ENCODE measurements at places on chromosomes 6 and 20.

DNA sequence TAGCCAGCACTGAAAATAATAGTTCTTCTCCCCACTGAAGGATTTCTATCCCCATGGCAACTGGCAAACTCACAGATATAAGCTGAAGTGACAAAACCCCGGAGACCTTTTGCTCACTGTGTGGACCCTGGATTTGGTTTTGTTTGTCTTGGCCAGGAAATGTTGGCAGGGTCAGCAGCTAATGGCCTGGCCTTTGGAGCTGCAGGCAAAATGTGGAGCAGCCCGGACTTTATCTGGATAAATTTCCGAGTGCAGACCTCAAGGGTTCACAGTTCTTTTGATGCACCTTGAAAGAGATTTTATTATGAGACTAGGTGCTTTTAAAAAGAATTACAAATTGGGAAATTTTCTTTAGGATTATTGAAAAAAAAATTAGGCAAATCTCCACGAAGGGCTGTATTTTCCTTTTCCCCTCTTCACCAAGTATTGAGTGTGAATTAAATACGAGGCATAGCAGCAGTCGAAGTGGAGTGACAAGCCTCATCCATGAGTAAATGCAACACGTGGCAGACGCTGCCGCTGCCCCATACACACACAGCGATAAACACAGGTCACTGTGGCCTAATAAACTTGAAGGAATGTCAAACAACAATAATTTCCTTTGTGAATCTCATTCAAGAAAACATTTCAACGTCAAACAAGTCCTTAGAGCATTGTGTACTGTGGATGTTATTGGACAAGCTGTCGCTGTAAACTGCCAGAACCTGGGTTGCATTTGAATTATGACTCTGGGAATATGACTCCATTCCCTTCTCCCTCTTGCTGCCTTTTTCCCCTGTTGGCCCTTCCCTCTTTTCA, 35.1 kb upstream of the CCN6 start:
- no peak for DNase-seq

DNA sequence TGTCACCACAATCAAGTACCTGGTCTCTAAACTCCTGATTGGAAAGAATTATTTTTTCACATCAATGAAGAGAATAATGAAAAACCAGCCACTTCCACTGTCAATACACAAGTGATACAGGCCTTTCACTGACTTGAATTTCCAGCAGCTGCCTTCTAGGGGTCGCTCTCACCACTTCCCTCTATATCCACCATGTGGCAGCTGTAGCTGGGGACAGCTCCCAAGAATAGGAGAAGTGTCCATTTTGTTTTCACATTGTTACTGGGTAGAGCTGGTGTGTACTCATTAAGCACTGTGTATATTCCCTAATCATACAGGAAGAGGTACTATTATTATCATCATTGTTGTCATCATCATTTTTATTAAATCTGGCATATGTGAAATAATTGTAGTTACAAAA, 438.4 kb upstream of the SPTLC3 start:
- no peak for DNase-seq

GRCh38 chr6:158991017-158991723, 8.8 kb downstream of the RSPH3 start:
- DNase-seq = no peak

GRCh38 chr20:40233406-40233805, 455.6 kb downstream of the MAFB start:
- DNase-seq = no peak

- no peak for DNase-seq
Measured at GRCh38 chr6:37738216-37738615, 40.5 kb upstream of the MDGA1 start.
